ENCODE measurements at places on chromosomes 12 and 14.

DNA sequence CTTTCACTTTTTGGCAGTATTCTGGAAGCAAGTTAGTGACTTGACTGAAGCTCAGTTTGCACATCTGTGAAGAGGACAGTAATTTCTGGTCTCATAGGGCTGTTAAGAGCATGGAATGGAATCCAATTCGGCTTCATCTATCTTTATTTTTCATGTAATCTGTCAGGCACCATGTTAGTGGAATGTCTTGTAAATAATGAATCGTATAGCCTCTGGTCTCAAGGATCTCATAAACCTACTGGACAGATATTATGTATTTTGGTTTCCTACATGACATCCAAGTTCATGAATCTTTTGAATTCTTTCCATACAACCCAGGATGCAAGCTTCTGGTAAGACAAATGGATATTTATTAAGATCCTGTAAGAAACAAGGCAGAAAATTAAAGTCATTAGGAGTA is 24.0 kb downstream of the TMTC2 start:
- no peak for DNase-seq

DNA sequence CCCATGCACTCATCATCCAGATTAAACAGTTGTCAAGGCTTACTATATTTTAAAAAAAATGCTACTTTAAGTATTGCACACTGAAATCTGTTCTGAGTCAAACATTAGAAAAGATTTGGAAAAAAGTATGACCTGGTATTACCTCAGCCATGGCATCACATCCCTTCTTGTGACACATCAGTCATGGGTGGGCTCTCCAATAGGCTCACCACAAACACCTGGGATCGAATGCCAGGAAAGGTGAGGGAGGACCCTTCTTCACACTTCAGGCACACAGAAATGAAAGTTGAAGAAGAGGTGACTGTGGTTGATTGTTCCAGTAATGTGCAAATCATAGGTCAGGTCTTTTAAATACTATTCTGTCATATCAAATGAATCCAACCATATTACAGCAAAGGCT is 36.6 kb upstream of the GZMB start:
- DNase-seq = no peak

- no peak for DNase-seq
These were observed 16.5 kb upstream of the OR6J1 start for GRCh38 chr14:22660654-22661053.

DNA sequence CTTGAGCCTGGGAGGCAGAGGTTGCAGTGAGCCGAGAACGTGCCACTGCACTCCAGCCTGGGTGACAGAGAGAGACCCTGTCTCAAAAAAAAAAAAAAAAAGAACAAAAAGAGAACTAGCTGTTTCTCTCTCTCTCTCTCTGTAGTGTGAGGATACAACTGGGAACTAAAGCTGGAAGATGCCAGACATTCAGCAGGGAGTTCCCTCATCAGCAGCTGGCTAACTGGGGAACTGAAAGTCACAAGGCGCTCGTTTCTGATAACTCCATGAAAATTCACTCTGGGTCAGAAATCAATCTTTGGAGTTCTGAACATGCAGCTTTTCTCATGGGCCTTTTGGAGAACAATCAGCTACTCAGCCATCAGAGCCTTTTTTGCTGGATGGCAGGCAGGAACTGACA is 43.5 kb upstream of the MAP1LC3B2 start:
- DNase-seq = no peak

DNA sequence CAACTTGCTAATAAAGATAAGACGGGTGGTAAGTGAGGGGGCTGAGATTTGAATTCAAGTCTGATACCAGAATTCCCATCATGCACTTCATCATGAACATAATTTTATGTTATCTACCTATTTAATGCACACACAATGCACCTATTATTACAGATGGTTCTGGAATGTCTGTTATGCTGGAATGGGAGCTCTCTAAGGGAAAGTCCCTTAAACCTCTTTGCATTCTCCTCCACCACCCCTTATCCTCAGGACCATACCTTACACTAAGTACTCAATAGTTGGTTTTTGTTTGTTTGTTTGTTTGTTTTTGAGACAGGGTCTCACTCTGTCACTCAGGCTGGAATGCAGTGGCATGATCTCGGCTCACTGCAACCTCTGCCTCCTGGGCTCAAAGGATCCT is 7.0 kb upstream of the MSI1 start:
- DNase-seq = no peak

GRCh38 chr14:69493791-69494190 is 9.3 kb downstream of the PLEKHD1 start:
- no peak for DNase-seq

- no peak for DNase-seq
These were observed 11.0 kb downstream of the HNRNPC start for GRCh38 chr14:21258005-21258888.

DNA sequence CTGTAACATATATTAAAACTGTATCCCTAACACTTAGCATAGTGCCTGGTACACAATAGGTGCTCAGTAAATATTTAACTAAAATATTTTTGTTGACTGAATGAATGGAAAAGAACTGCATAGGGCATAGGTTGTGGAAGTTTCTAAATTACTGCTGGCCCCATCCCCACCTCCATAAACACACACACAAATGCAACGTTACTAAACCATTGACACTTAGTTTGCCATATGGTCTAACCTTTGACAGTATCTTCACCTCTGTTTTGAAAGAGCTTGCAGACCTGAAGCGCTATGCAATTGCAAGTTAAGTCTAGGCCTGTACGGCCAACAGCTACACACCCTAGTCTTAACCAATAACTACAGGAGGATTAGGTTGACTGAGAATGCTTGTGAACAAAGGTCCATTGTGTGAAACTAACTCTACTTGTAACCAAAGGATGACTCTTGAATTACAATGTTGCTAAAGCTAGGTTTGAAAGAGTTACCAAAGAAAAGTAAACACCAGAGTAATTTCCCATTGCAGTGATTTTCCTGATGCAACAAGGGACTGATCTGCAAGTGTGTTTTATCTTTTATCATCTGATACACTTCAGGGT is 924 bp upstream of the MANSC1 start:
- no peak for DNase-seq

GRCh38 chr12:121634836-121635235 is 8.5 kb downstream of the ORAI1 start:
- DNase-seq = no peak

All from cortex of kidney (tissue), 1 donor.